Activated naive CD4-positive, alpha-beta T cell treated with anti-CD3 and anti-CD28 coated beads for 36 hours (primary cell): ENCODE measurements at places on chromosomes 2 and 18. TPM values are rescaled to one million over a fixed set of nuclear protein-coding genes. Genes with fewer than 3 reads are reported as not detected.

DNA sequence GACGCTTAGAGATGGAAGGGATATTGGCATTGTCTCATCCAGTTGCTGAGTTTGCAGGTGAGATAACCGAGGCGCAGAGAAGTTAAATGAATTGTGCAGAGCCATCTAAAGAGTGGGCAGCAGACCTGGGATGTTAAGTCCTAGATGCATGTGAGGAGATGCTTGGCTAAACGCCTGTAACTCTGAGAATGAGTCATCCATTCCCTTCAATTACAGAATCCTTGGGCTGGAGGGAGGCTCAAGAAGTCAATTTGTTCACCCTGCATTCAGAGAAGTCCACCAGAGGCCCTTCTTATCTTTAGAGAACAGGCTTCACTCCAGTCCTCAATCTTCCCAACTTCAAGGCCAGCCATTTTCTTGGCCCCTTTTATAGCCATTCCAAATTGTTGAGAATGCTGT, 1.6 kb downstream of the EHD3 start:
- no peak for DNase-seq

DNA sequence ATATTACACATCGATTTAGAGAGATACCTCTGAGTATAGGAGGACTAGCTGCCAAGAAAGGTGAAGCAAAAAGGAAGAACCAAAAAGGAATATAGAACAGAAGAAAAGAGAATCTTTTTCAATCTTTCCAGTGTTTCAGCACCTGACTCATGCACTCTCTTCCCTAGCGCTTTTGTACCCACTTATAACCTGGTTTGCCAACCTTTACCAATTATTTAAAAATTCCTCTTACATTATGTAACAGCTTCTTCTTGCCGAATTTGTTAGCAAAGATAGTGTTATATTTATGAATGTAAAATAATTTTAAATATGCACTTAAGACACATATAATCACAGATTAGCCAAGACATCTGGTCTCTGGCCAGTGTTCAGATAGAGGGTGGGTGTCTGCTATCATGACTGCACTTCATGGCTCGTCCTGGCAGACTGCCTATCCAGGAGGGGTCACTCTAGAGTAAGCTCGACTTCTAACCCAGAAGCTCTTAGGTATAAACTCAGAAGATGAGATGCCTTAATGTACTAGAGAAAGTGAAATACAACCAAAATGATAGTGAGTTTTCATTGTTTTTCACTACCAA, 122.9 kb downstream of the ATAD2B start:
- peak; percentile 12 for DNase-seq

DNA sequence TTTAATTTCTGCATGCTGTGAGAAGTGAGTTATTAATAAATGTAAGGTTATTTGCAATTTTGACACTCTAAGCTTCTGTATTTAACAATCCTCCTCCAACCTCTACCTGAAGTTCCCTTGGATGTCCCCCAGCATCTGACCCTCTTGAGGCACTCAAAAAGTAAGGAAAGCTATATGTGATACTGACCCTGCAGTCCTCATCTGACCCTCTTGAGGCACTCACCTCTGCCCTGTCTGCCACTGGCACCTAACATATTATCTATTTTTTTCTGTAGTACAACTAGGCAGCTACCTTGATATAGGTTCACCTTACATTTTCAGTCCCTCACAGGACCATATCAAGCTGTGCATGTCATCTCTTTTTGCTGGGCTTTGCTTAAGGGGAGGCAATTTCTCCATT, 583.4 kb upstream of the PKDCC start:
- DNase-seq = no peak

- no peak for DNase-seq
Observed at GRCh38 chr2:111983478-111984212, 71.4 kb upstream of the TMEM87B start.

DNA sequence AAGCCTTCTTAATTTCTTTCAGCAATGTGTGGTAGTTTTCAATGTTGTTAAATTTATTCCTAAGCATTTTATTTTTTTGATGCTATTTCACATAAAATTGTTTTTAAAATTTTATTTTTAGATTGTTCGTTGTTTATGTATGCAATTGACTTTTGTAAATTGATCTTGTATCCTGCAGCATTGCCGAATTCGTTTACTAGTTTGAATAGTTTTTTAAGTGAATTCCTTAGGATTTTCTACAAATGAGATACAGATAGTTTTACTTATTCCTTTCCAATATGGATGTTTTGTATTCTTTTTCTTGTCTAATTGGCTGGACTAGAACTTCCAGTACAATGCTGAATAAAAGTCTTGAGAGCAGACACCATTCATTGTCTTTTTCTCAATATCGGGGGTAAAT, 55.6 kb downstream of the QPCT start:
- DNase-seq = no peak

GRCh38 chr18:46335534-46336101, 231.4 kb downstream of the HAUS1 start:
- no peak for DNase-seq

DNA sequence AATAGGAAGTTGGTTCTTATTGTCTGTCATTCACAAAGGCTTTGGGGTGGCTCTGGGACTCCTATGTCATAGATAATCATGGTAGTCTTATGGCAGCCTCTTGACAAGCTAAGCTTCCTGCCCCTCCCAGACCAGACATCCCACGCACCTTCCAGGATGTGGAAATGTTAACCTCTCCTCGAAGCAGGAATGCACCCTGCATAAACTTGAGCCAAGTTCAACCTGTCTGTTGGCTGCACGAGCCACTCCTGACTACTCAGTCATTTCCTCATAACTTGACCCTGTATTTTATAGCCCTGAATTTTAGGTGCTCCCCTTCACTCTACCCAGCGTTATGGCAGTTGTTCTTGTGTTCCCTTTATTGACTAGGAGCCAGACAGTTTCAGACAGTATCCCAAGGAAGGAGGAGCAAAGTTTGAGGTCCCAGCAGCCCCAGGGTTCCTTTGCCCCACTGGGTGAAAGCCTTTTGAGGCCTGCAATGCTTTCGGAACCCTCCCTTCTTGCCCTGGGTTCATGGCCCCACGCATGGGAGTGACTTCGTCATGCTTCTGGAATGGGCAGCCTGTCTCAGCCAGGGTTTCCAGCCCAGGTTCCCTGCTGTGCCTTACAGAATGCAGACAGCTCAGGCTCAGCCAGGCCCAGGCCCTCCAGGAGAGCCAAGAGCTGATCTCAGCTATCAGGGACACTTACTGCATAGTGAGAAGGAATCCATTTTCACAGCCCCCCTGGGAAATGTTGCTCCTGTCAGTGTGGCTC, 15.6 kb upstream of the INO80C start:
- no peak for DNase-seq

- DNase-seq = peak; percentile 76
Observed at GRCh38 chr2:96556441-96557330, 20.1 kb downstream of the ARID5A start.

DNA sequence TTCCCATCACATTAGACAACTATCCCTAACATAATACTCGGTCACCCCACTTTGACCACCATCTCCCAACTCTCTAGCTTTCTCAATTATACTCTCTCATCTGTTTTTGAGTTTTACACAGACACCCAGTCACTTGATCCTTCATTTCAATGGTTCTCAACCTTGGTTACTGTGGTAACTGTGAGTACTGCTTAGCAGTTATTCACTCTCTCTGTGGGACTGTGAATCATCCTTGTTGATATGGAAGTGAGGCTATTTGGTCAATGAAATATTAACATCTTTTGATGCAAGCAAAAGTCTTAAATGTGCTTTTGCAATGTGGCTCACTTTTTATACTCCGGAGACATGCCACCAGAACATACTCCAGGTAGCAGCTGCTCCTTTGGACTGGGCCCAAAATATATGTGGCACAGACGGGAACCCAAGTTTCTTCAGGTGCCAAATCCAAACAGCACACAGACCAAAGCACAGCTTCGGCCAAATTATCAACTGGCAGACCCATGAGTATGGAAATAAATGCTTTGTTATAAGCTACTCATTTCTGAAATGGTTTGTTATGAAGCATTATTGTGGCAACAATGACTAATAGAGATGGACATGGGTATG, 75.0 kb upstream of the SLC25A52 start:
- no peak for DNase-seq

- DNase-seq = peak; percentile 37
Observed at GRCh38 chr2:46394649-46395510, 84.5 kb upstream of the TMEM247 start.

GRCh38 chr2:207630491-207630890, 5.3 kb upstream of the METTL21A start:
- no peak for DNase-seq

DNA sequence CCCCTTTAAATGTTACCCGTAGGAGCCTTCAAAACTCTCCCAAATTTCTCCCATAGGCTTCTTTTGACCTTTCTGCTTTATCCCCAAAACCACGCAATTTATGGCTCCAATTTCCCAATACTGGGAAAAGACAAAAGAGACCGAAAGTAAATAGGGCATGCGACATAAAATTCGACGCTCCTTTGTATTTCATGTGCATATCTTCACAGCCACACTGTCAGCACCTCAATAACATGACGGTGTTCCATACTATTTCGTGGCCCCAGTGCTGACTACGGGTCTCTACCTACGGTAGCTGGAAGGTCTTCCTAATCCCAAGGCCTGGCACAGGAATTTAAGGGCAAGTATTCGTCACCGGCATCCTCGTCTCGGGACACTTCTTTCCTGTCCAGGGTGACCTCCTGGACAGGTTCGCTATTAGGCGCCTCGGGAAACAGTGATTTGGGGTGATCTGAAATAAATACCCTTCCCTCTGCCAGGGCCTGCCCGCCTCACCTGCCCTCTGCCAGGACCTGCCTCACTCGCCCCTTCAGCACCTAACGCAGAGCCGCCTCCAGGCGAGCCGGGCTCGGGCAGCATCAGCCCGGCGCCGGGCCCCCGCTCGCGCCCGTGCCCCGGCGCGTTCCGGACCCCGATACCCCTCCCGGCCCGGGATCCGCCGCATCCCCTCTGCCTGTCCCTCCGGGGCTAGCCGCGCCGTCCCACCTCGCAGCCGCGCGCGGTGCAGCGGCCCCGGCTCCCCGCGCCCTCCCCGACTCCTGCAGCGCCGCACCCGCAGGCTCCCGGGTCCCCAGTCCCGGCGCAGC, 680 bp downstream of the DTNB start:
- peak; percentile 75 for DNase-seq

DNA sequence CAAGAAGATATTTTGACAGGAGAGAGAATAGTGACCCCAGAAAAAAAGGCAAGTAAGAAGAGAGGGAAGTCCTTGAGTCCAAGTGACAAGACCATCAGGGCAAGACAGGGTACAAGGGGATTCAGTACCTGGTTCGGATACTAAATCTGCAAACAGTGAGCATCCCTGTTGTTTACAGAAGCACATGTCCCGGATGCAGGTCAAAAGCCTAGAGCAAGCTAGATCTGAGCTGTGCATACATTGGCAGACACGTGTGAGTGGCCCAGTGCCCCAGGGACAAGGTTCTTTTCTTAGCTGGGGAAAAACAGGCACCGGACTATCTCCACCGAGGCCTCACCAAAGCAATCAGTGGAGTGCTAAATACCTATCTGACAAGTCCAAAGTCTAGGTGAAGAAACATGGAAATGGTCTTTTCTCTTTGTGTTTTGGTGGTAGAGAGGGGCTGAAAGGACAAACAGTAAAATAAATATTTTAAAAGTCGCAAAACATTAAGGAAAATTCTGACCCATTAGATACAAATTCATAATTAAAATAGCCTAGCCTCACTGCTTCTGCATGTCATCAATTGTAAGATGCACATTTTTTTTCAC, 165.2 kb downstream of the SUCLG1 start:
- no peak for DNase-seq

GRCh38 chr2:241195506-241196130, 7.1 kb downstream of the ANO7 start:
- DNase-seq = no peak

GRCh38 chr2:11147263-11147662, 8.0 kb upstream of the SLC66A3 start:
- DNase-seq = no peak

DNA sequence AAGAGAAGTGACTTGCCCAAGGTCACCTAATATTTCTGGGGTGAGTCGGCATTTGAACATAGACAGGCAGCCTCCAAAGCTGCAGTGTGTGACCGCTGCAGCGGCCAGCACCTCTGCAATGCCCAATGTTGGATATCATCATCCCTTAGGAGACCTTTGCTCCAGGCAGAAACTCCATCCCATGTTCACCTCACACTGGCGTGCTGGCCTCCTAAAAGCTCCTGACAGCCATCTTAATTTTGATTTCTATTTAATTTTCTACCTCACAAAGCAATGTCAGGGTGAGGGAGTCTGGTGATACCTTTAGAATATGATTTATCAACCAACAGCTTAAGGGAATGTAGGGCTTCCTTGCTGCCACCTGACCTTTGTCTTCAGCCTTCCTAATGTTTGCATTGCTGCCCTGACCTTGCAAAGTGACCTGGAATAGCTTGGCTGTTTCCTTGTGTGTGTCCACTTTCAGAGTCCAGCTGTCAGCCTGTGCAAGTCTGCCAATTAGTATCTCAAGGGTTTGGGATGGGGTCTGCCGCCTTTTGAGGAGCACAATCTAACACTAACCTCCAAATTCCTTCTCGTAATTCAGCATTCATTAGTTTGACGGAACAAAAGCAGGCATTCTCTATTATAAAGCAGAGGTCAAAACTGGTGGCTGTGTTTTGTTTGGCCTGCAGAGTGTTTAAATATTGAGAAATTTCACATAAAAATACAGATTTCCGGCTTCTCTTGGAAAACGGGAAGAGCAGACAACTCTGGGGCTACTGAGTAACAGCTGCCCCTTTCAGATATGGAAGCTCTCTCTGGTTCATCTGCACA, 127.6 kb downstream of the PLEKHM3 start:
- no peak for DNase-seq

DNA sequence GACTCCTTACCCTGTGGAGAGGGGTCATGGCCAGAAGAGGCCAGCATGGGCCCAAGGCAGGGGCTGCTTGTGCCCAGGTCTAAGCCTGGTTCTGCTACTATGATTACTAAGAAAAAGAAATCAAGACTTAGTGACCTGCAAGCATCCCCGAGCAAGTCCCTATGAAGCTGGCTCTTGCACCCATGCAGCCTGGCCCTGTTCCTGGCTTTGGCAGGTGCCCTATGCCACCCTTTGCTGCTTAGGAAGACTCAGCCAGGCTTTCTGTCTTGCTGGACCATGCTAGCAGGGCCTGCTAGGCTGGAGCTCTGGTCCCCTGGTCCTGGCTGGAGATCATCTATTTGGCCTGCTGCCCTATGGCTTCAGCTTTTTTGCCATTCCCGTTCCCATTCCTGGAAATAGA, 309.4 kb upstream of the EPAS1 start:
- no peak for DNase-seq

- DNase-seq = peak; percentile 82
Observed at GRCh38 chr2:181953881-181954537, 31.6 kb upstream of the PPP1R1C start.

The GALNT5 gene
- total RNA-seq = not detected

The C2orf78 gene
- not detected for total RNA-seq

The DNAJC5G gene
- total RNA-seq = not detected

The UGT1A4 gene
- not detected for total RNA-seq

The C18orf32 gene
- total RNA-seq = 24.1 TPM

The CHRNG gene
- total RNA-seq = not detected
